Stimulated activated CD4-positive, alpha-beta T cell treated with anti-CD3 and anti-CD28 coated beads, Interleukin-2, amount 100 ng/mL, for 24 hours (primary cell): ENCODE measurements at places on chromosomes 12 and 14.
A peak's percentile ranks its signal among the peaks of the same experiment; 100 is the strongest.

DNA sequence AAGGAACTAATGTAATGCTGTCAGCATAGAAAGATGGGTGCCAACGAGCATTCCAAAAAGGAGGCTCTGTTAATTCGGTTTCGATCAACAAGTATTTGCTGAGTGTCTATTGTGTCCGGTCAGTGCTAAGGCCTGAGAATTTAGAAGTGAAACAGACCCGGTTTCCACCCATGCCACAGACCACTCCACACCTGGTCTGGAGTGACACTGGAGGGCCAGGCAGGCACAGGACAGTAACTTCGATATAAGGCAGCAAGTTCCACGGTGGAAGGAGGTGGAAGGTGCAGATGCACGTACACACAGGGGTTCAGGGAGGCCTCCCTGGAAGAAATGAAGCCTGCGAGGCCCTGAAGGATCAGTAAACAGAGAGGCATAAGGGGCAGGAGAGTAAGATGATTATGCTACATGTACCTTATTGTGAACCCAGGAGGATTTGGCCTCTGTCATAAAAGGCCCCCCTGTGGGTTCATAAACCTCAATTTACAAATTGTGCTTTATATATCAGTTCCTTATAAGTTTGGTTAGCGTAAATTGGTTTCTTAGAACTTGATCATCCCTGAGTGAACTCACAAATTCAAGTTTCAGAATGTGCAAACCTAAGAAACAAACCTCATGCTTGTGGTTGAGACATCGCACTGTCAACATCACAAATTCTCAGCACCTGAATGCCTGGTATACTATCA, 25.9 kb downstream of the SSH1 start:
- no peak for DNase-seq

- no peak for DNase-seq
These were observed 27.6 kb upstream of the TRAF3 start for GRCh38 chr14:102749393-102750305.

DNA sequence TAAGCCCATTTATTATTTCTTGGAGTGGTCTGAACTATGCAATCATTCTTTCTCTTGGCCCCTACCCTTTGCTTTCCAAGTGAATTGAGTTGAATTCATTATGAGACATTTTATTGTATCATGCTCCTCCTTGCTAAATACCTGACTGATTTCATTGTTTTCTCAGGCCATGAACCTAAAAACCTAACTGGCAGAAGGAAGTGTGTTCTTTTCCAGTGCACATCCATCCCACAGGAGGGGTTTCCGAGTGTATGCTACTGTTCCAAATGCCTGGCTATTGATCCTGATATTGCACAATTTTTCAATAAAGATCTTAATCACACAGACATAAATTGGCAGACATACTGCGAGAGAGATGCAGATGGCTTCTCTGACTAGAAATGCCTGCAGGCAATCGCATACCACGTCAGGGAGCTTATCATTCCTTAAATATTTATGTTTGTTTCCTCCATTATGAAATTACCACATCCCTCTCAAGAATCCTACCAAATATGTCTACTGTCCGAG, 162.2 kb upstream of the EGLN3 start:
- no peak for DNase-seq

- no peak for DNase-seq
These were observed 4.5 kb upstream of the KRT4 start for GRCh38 chr12:52818388-52818787.

DNA sequence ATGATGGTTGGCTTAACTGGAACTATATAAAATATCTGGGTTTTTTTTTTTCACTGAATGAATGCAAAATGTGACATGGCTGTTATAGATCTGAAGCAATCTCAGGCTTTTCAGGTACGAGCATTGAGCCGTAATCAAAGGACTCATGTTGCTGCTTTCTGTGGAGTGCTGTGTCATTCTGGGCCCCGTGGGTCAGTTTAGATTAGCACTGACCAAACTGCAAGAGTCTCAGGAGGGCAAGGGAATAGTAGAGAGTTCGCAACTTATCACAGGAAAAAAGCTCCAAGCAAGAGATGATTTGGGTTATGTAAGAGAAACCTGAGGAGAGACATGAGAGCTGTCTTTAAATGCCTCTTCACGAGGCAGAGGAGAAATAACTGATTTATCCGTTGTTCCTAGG, 59.1 kb downstream of the UBR7 start:
- DNase-seq: no peak

- DNase-seq: no peak
These were observed 17.6 kb downstream of the KERA start for GRCh38 chr12:91040096-91040755.

- DNase-seq: peak; percentile 23
These were observed 27.3 kb upstream of the CHPT1 start for GRCh38 chr12:101670007-101670671.

DNA sequence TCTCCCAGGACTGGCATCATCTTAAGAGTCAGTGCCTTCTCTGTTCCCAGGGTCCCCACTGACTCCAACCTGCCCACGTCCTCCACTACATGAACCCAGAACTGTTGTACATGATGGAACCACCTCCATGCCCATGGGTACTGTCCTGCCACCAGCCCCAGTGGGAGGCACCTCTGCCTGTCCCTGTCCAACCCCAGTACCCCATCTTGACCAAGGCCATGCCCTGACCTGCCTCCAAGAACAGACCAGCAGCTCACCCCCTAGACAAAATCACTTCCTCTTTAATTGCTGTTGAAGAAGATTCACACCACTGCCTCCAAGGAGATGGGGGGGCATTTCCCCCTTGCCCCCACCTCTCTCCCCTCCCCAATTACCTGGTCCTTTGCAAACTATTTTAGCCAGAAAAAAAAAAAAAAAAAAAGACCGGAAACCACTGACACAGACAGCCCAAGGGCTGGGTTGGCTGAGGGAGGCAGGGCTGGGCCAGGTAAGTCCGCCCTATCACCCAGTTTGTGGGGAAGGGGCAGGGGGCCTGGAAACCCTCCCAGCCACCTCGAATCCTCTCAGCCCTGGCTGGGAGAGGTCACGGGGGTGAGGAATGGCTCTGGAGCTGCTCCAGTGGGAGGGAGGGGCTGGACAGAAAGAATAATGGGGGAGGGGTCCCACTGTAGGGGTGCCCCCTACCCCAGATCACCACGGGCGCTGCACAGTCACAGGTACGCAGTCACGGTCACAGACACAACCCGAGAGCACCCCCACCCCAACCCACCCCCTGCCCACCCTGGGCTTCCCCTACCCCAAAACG, 13.4 kb downstream of the AGAP2 start:
- DNase-seq: no peak

DNA sequence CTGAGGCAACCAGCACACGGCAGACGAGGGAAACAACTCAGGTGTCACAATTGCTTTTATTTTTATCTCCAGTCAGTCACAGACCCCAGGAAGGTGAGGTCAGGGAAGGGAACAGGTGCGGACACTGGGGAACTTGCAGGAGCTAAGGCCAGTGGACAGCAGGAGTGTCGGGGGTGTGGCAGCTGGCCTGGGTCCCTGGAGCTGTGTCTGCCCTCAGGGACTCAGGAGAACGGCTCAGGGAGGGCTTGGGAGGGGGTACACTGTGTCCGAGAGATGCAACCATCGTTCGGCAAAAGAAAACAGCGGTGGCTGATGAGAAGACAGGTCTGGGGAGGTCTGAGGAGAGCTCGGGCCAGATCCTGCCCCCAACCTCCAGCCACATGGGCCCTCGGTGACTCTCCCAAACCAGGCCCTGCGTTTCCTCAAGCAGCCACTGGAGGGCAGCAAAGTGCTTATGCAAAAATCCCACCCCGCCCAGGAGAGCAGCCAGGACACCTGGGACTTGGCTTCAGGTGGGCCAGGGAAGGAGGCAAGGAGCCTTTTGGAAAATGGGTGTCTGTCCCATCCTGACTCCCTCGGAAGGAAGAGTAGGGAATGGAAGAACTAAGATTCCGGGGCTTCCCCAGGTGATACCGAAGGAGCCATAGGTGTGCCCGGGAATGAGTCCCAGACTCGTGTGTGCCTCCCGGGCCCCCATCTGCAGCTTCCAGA, 24.1 kb upstream of the BCDIN3D start:
- DNase-seq: peak; percentile 81

DNA sequence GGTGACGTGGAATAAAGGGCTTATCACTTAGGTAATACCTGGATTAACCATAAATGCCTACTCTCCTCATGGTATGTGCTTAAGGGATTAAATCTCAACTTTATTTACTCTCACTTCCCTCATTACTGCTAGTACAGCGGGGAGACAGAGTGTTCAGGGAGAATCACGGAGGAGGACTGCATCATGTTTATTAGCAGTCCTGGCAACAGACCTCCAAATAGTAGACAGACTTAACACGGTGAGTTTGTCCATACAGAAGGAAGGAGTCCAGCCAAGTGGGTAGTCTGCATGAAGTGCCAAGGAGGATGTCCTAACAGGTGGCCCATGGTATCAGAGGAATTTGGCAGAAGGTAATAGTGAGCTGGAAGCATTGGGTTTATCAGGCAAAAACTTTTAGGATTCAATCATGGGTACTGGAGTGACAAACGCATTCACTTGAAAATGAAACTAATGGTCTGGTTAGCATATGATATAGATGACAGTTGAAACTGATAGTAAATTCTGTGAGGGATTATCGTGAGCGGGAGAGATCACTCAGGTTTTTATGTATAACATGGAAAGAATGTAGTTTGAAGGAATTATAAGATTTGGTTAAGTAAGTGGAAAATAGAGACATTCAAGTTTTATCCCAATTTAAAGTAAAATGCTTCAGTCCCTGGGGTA, 471.8 kb downstream of the TMEM117 start:
- no peak for DNase-seq

GRCh38 chr12:114682785-114683708, 928 bp downstream of the TBX3 start:
- no peak for DNase-seq

DNA sequence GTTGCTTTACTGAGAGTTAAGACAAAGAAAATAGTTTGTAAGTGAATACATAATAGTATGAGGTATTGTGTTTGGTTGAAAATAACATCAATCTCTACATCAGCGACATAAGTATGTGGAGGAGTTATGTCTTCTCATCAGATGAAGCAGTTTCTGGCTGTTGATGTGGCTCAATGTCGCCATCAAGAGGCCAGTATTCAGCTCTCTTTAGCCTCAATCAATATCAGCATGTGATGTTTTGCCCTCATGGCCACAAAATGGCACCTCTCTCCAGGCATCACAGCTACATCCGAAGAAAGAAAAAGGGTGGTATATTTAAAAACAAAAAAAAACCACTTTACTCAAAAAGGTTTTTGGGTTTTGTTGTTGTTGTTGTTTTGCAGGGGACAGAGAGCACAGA, 302.3 kb upstream of the TMEM132C start:
- no peak for DNase-seq

DNA sequence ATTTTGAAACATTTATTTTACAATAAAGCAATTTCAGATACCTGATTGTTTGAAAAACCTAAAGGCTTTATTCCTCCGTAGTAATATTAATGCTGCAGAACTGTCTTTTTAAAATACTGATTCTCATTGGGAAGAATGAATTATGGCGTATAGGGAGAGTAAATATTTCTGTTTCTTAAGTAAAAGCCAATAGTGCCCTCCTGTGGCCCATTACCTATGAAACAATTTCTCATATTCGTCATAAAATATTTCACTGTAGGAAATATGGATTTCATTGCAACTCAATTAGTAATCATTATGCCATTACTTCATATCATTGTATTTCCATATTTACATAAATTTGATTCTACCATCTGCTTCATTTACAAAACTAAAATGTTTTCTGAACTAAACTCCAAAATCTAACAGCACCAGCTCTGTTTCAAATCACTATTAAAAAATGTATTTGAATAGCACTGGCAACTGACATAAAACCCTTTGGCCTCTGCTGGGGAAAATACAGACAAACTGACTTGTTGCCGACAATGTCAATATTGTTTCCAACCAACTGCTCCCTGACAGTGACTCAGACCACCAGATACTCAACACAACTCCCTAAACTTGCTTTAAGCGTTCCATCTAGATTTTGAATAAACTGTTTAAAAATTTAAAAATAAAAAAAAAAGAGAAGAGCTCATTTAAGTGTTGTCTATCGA, 290.3 kb downstream of the NAV3 start:
- no peak for DNase-seq

- no peak for DNase-seq
These were observed 32.0 kb downstream of the PEX5 start for GRCh38 chr12:7221486-7221885.

DNA sequence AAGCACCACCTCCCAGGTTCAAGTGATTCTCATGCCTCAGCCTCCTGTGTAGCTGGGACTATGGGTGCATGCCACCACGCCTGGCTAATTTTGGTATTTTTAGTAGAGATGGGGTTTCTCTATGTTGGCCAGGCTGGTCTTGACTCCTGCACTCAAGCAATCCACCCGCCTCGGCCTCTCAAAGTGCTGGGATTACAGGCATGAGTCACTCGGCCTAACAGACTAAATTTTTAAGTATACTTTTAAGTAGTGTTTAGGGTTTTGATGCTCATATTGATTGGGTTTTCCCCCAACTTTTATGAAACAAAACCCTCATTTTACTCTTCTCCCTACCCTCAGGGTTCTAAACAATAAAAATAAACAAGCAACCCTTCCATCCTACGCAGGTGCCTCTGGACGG, 5.5 kb downstream of the MYO1A start:
- no peak for DNase-seq

DNA sequence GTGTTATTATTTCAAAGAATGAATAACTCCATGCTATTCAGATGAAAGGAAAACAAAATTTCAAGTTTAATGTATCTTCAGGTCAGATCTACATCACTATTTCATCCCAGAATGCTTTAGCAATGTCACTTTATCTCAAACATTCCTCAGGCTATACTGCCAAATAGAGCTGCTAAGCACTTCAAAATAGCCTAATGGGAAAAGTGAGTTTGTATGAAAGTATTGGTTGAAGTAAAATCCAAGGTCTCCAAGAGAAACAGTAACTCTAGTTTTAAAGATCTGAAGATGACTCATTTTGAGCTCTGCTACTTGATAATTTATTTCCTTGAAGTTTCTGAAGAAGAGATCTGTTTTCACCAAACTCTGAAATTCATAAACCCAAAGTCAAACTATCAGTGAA, 466.2 kb upstream of the FOXG1 start:
- DNase-seq: no peak

- no peak for DNase-seq
These were observed 117.6 kb downstream of the NCOR2 start for GRCh38 chr12:124449623-124450375.

GRCh38 chr14:92637228-92637627, 111.2 kb downstream of the LGMN start:
- DNase-seq: no peak

DNA sequence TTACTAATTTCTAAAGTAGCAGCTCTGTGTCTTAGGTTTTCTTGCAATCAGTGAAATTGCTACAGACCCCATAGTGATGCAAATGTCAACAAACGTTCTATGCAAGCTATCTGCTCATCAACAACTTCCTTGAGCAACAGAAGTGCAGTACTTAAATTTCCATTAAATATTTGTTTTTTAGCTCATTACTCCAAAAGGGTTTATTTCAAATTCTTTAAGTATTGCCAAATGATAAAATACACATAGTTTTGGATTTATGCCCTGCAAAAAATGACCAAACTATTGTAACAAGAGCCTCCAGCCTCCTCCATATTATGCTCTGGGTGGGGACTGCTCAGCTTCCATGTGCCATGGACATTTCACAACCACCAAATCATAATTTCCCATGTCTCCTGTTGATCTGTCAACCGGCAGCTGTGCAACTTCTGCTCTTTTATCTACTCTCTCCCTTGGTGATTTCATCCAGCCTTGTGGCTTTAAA, 4.4 kb downstream of the BDKRB1 start:
- DNase-seq: no peak
